CD4-positive, alpha-beta T cell (primary cell): ENCODE measurements at places on chromosomes 6 and 20.

GRCh38 chr6:112018619-112019416 lies 35.1 kb upstream of the CCN6 start:
- DNase-seq = no peak

- no peak for DNase-seq
Observed at GRCh38 chr6:160110586-160111123, 11.0 kb upstream of the SLC22A1 start.

- no peak for DNase-seq
Observed at GRCh38 chr6:135268263-135268662, 87.2 kb downstream of the MYB start.

GRCh38 chr20:46985671-46986070 lies 91.0 kb downstream of the EYA2 start:
- no peak for DNase-seq

DNA sequence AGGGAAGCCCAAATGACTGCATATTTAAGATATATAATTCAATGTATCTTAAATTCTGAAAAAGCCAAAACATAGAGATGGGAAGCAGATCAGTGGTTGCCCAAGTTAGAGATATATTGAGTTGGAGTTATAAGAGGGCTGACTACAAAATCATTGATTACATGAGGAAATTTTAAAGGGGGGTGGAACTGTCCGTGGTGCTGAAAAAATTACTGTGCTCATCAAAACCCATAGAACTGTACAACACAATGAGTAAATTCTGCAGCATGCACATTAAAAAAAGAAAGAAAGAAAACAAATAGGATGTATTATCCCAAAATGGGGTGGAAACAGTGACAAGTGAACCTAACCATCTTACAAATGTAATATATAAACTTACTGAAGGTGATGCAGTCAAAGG lies 100.9 kb downstream of the FUT9 start:
- DNase-seq = peak; percentile 3

GRCh38 chr20:62581806-62582205 lies 60.5 kb upstream of the SLCO4A1 start:
- no peak for DNase-seq

DNA sequence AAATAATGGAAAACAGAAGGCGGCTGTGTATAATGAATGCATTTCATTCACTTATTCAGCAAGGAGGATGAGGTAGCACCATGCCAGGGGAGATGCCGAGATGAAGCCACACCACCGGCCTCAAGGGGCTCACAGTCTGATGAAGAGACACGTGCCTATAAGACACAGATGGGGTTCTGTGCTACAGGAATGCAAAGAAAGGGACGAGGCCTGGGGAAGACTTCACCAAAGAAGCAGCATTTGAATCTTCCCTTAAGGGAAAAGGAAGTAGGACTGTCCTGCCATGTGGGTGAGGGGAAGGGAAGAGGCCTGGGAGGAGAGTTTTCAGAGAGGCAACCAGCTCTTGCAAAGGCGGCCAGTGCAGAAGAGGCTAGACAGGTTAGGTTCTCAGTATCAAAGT lies 98.9 kb downstream of the PSMG4 start:
- DNase-seq = no peak

- no peak for DNase-seq
Observed at GRCh38 chr6:163260111-163260895, 154.2 kb upstream of the QKI start.

DNA sequence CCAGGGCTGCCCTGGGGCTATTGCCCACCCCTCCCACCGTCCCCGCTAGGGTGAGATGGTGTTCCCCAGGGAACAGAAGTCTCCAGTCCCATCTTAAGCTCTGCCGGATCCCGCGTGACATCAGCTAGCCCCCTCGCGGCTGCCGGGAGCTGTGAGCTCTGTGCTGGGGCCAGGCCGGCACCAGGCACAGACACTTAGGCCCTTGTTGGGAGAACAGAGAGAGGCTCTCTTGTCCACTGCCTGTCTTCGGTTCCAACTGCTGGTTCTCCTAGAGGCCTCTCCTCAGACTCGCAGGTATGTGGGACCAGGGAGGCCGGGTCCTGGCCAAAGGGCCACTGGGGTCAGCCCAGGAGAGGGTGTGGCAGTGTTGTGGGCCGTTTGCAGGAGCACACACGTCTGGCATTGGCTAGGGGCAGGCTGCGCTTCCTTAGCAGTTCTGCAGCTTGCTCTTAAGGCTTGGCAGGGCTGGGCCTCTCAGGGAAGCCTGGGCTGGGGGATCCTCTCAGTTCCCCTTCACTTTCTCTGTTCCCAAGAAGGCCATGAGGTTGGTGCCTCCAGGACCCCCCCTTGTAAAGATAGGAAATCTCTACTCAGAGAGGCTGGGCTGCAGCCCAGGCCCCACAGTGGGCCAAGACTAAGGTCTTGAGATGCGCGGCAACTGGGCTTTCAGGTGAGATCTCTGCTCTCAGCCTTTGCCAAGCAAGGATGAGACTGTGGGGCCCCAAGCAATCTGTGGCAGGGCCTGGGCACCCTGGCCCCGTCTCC lies 6.3 kb downstream of the SGK2 start:
- no peak for DNase-seq

DNA sequence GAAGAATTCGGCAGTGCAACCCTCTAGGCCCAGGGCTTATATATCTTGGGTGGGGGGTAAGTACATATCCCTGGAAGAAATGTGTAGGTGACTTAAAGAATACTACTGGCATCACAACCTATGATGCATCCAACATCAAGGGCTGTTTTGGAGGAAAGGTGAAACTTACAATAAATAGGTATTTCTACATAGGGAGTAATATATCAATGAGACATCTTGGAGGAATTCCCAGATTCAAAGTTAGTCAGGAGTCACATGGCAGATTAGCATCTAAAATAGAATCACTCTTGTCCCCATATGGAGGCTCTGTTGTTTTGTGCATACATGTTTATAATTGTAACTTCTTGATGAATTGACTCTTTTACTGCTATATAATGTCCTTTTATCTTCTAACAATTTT lies 375.5 kb downstream of the PAX1 start:
- DNase-seq = no peak

GRCh38 chr6:37371154-37372083 lies 17.6 kb downstream of the RNF8 start:
- DNase-seq = no peak

GRCh38 chr6:167323111-167323510 lies 1.8 kb upstream of the TTLL2 start:
- DNase-seq = no peak

DNA sequence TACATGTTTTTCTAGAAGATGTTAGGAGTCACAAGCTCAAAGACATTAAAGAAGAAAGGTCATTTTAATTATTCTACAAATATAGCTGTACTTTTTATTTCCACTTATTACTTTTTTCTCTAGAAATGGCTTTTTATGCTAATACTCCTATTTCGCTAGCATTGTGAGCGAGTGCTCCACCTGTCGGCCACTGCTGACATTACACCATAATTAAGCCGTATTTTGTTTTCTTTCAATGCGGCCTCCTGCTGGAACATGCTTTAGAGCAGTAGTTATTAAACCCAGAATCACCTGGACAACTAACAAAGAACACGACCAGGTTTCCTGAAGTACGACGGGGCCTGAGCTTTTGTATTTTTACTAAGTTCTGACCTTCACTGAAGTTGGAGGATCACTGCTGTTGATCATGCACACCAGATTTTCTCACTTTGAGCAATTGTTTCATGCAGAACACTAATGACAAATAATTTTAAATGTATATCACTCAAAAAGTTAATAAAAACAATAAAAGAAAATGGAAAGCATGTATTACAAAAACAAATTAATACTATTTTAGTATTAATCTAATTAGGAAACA lies 74.1 kb upstream of the PAK5 start:
- no peak for DNase-seq

DNA sequence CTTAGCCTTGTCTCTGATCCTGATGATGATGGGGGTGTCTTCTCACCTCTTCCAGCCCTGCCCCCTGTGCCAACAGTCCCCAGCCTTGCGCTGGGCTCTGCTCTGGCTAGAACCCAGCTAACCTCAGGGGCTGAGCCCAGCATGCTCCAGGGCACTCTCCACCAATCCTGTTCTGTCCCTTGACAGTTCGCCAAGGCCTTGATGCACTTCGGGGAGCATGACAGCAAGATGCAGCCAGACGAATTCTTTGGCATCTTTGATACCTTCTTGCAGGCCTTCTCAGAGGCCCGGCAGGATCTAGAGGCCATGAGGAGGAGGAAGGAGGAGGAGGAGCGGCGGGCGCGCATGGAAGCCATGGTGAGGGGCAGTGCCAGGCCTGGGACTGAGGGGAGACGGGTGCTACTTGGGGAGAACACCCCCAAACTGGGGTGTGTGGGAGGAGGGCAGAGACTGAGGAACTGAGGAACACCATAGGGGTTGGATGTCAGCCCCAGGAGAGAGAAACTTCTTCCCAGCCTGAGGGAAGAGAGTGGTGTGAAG lies 33.1 kb downstream of the MOCS1 start:
- no peak for DNase-seq

DNA sequence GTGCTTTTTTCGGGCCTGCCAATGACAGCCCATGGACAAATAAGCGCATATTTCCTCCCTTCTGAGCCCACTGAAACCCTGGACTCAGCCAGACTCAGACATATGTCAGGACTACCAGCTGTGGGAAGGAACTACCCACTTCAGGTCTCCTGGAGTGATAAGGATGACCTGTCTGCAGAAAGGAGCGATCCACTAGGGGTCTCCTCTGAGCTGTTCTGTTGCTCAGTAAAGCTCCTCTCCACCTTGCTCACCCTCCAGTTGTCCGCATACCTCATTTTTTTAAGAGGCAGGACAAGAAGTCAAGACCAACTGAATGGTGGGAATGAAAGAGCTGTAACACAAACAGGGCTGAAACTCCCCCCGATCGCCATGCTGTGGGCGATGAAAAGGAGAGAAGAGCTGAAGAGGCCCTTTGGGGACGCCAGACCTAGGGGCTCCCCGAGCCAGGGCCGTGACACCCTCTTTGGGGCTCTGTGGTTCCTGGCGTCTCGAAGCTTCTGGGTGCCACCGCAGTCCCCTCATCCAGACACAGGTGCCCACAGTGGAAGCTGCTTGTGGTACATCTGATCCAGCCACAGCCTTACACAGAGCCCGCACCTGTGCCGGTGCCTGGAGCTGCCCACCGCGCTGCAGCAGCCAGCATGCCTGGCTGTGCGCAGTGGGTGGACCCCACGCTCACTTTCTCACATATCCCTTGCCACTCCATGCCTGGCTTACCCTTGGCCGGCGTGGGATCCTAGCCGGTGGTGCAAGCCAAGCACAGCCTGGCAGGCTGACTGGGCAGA lies 68.8 kb downstream of the EYS start:
- DNase-seq = no peak
